ENCODE measurements at places on chromosomes 5 and 9.
A peak's percentile ranks its signal among the peaks of the same experiment; 100 is the strongest.

DNA sequence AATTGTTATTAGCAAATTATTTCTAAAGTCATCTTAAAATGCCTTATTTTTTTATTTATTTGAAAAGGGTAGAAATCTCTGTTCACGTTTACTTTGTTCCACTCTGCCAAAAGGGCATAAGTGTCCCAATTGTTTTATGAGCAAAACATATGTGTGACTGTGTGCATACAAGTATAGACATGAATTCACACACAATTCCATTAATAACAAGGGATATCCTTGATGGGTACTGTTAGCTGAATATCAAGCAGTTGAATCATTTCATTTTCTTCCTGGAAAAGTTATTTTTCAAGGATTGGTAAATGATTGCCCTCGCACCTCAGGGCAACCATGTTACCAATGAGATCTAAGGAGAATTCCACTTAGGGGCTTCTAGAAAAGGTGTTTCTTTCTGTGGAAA lies 92.1 kb upstream of the TAF11L2 start:
- no peak for DNase-seq

DNA sequence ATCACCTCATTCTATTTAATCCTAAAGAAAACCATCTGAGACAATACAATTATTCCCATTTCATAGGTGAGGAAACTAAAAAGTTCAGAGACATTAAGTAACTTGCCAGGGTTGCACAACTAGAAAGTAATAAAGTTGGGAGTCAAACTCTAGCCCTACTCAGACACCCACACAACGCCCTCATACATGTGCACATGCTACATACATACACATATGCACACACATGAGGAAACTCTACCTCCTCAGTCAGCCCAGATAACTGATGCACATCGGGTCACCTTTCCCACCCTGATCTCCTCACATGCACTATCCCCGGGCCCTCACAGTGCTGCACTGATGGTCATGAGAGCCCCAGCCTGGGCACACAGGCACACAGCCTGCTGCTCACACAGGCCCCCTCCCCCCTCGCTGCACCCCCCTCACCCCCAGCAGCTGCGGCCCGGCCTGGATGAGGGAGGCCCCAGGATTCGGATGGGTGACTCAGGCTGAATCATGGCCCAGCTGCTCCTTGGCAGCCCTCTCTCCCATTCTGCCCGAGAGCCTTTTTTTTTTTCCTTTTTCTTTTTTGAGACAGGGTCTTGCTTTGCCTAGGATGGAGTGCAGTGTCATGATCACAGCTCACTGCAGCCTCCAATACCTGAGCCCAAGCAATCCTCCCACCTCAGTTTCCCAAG lies 5.0 kb upstream of the GPRIN1 start:
- no peak for DNase-seq

- DNase-seq: peak; percentile 31
These were observed 8.3 kb upstream of the ENC1 start for GRCh38 chr5:74648835-74649293.

DNA sequence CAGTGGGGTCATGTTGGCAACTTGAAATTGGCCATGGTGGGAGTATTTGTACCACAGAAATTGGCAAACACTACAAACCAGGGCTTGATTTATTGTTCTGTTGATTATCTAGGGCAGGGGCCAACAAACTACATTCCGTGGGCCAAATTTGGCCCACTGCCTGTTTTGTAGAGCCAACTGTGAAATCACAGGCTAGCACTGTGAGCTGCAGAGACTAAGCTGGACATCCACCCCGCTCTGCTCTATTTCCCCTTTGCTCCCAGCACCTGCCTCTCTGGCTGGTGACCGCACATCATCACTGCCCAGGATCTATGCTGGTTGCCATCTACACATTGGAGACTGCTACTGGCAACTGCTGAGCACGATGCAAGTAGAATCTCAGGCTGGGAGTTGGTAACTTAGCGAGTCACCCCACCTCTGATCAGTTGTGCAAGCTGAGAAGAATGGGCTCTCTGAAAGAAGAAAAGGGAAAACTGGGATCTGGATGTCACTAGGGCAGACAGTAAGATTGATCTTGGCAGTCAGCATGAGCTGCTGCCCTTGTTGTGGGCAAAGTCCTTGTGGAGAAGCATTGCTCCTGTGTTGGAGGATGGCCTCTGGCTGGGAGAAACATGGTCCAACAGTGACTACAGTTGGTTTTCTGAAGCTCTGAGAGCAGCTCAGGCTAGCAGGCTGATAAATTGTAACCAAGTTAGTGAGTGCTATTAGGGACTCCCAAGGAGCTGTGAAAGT lies 144.7 kb upstream of the RAD23B start:
- no peak for DNase-seq

DNA sequence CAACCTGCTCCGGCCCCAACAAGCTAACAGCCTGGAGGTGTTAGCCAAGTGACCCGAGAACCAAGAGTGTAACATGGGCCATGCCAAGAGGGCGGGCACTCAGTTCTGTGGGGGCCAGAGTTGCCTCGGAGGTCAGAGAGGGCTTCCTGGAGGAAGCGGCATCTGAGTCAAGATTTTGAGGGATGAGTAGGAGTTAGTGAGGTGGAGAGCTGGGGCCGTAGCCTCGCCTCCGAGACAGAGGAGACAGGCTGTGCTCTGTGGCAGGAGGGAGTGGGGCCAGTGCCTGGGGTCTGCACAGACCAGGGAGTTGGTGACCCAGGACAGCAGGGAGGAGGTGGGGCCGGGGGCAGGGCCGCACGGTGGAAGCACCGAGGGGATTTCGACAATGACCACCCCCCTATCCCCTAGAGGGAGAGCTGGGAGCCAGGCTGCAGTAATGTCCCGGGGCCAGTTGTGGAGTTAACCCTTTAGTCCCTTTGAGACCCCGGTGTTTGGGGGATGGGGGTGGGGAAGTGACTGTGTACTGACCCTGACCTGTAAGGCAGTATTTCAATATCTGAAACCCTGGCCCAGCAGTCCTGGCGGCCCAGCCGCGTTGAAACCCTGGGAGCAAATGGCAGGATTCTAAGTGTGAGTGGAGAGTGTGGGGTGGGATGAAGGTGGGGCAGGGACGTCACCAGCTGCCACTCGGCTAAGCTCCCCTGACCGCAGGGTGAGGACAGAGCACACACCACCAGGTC lies 148.7 kb upstream of the COL5A1 start:
- DNase-seq: no peak

DNA sequence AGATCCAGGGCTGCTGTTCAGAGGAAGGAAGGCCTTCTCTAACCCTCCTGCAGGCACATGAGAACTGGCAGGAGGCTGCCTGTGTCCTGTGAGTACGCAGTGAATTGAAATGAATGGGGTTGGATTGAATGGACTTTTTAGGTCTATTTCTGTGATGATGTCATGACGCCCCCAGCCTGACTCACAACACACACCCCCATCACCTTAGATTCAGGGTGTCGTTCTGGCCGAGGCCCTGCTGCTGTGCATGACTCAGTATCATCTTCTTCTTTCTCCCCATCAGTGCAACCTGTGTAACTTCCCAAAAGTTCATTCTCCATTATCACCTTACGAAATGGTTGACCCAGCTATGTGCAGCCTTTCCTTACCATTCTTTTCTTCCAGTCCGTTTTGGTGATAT lies 5.4 kb downstream of the PCAT7 start:
- no peak for DNase-seq

GRCh38 chr5:73944581-73944980 lies 318.6 kb downstream of the ARHGEF28 start:
- no peak for DNase-seq

All from GM12892 (cell line).